ENCODE measurements at places on chromosomes 4 and X. TPM values are rescaled to one million over a fixed set of nuclear protein-coding genes. Genes with fewer than 3 reads are reported as not detected.
A peak's percentile ranks its signal among the peaks of the same experiment; 100 is the strongest.

Gene XKRX
- total RNA-seq, result not detected

Gene MUC7
- not detected for total RNA-seq

Gene PPID
- 36.0 TPM for total RNA-seq

Gene TMEM144
- total RNA-seq, result 1.9 TPM

Gene XK
- total RNA-seq, result 5.3 TPM

Gene IL1RAPL1
- total RNA-seq, result not detected

Gene STX18
- 19.2 TPM for total RNA-seq

GRCh38 chr4:44674471-44674870 is 3.7 kb upstream of the GUF1 start:
- H3K27me3 ChIP-seq, result no peaks in the 10 kb centered on the region
- H3K36me3 ChIP-seq, result no peaks in the 10 kb centered on the region
- H3K4me3 ChIP-seq, result no peak overlapping the region
- DNase-seq, result no peak
- peaks cover 14% of the 10 kb centered on the region for H3K4me1 ChIP-seq

DNA sequence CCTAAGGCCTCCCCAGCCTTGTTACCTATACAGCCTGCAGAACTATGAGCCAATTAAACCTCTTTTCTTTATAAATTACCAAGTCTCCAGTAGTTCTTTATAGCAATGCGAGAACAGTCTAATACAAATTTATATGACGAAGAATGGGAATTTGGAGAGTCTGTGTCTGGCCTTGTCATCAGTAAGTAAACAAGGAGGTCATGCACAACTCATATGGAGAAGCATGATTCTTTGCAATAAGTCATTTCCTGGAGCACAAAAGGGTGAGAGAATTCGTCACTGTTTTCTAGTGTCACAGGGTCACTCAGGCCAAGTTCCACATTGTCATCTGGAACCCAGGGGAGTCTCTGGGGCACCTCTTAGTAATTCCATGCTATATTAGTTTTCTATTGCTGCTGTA is 49.0 kb upstream of the HS6ST2 start:
- no peak for DNase-seq
- no peaks in the 10 kb centered on the region for H3K27me3 ChIP-seq
- no peak overlapping the region for H3K27ac ChIP-seq
- no peaks in the 10 kb centered on the region for H3K36me3 ChIP-seq
- no peaks in the 10 kb centered on the region for H3K4me1 ChIP-seq

DNA sequence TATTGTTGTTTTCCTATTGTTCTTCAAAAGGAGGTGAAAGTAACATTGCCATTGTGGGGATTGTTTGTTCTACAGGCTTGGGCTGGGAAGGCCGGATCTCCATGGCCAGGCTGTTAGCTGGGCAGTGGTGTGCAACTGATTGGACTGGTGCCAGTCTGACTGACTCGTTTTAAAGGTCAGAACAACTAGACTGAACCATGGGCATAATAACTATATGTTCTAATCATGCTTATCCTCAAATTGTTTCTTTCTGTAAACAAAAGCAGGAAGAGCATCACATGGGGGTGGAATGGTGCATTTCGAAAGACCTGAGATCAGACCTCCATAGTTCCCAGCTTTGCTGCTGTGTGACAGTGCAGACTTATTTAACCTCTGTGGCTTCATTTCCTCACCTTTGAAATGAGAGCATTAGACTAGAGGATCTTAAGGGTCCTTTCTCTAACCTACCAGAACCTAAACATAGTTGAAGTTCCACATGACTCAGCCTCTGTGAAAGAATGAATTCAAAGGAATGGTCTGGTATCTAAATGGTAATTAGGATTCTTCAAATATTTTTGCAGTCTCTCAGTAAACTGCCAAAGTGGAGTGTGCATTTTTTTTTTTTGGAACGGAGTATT is 66.7 kb upstream of the PGRMC2 start:
- H3K27me3 ChIP-seq, result no peaks in the 10 kb centered on the region
- H3K4me1 ChIP-seq, result peaks cover 20% of the 10 kb centered on the region
- no peak overlapping the region for H3K4me3 ChIP-seq
- no peak for DNase-seq
- H3K36me3 ChIP-seq, result no peaks in the 10 kb centered on the region

DNA sequence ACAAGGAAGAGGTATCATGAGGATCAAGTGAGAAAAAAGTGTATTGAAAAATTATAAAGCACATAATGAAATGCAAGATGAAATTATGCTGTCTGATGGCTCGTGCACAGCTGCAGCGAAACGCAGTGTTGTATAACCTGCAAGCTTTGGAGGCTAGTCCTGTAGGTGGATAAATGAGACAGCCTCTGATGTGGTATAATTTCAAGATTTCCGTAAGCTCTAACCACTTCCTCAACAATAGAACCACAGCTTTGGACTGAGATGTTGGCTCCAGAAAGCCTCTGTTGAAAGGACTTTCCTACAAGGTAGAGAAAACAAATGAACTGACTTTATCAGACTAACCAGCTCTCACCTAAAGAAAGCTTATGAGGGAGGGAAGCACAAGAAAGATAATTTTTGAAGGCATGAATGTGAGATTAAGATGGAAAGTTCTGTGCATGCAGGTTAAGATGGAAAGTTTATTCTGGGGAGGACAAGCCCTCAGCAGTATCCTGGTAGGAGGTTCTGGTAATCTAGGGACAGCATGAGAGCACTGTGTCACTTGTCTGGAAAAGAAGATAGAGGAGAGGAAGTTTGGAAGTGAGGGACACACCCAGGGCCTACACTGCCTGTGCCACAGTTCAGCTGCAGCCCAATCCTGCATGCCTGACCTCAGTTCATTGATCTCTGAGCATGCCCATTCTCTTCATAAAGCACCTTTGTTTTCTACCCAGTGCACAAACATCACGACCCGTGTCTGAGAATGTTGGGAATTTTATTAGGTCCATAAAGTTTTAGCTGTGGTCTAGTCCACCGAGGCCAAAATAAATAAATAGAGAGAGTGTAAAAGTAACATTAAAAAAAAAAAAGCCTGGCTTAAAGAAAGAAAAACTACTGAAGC is 161.5 kb upstream of the SFRP2 start:
- H3K27ac ChIP-seq, result no peak overlapping the region
- no peaks in the 10 kb centered on the region for H3K27me3 ChIP-seq
- no peaks in the 10 kb centered on the region for H3K36me3 ChIP-seq
- H3K4me1 ChIP-seq, result no peaks in the 10 kb centered on the region
- no peak overlapping the region for H3K4me3 ChIP-seq

GRCh38 chr4:185384930-185385331 is 10.8 kb downstream of the LRP2BP start:
- H3K27ac ChIP-seq, result peak overlapping the region; percentile 32
- no peak for DNase-seq
- H3K36me3 ChIP-seq, result no peaks in the 10 kb centered on the region

DNA sequence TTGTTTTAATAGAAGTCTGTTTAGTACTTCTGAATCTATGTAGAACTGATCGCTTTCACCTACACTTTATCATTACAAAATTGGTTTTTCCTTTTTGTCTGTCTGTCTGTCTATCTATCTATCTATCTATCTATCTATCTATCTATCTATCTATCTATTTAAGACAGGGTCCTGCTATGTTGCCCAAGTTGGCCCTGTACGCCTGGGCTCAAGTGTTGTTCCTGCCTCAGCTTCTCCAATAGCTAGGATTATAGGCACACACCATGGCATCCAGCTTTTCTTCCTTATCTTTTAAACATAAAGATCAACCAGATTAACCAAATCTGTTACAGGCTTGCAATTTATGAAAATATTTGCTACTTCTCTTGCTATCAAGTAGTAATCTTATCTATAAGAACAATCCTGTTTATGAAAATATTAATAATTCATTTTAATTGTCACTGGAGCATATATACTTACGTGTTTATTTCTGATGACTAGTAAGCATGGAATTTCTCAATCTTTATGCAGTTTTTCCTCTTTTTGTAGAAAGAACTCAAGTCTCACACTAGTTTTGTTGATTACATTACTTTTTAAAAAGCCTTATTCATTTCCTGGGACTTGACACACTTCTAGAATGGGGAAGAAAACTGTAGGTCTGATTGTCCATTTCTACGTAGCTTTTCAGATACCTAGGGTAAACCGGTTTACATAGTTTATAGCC is 24.5 kb downstream of the KIAA0232 start:
- H3K4me1 ChIP-seq, result peaks cover 73% of the 10 kb centered on the region
- no peaks in the 10 kb centered on the region for H3K27me3 ChIP-seq
- no peaks in the 10 kb centered on the region for H3K36me3 ChIP-seq
- H3K4me3 ChIP-seq, result no peak overlapping the region
- DNase-seq, result no peak

DNA sequence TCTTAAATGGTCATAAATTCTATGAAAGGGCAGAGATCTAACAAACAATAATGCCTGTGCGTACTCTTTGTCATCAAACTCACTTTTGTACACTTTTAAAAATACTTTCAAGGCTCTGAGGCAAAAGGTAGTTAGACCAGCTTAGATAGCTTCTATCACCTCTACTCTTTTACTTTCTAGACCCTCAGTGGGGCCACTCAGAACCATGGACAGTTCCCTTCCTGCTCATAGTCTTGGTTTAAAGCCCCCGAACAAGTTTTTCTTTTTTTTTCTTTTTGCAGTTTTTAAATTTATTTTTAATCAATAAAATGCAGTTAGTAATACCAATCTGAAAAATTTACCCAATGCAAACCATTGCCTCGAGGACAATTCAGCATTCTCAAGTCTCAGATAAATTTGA is 460.5 kb upstream of the CNKSR2 start:
- no peaks in the 10 kb centered on the region for H3K27me3 ChIP-seq
- H3K4me1 ChIP-seq, result no peaks in the 10 kb centered on the region
- DNase-seq, result no peak
- H3K27ac ChIP-seq, result no peak overlapping the region

DNA sequence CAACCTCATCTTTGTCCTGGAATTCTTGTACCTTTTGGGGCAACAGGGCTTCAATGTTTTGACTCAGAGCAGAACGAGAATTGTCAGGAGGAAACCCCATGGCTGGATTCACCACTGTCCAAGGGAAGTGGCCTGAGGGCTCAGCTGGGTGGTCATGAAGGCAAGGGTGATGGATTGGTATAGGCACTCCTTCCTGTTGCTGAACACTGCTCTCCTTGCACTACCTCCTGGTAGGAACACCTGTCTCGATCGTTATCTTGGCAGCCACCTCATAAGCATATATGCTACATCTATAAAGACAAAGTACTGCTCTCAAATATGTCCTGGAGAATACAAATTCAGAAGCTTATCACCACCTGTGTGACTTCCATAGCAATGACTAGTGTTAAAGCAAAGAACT is 79.8 kb downstream of the CCNG2 start:
- no peaks in the 10 kb centered on the region for H3K27me3 ChIP-seq
- H3K27ac ChIP-seq, result no peak overlapping the region
- no peaks in the 10 kb centered on the region for H3K36me3 ChIP-seq
- DNase-seq, result no peak

DNA sequence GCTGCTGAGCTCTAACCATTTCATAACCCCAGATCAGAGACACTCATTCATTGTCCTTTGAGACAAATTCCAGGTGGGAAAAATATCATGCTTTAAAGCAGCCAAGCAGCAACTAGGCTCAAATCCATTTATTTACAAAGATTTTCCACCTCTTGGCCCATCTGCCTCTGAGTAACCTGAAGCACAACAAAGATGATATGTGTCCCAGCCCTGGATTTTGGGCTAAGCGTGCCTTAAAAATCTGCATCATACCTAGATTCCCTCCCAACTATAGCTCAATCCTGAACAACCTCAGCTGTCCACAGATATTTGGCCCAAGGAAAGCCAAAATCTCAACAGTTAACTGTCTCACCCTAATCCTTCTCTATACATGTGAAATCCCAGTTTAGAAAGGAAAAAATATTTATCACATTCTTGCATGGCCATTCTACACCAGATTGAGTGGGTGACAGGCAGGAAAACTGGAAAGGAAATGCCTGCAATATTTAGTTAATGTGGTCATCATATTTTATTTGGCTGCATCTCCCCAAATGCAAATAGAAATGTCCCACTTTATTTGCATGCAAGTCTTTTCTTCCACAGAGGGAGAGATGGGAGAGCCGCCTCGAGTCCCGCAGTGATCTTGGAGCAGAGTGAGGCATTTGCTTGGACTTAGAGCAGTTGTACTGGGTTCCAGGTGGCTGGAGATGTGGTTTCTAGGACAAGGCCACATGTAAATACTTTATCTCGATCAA is 146.4 kb upstream of the EOLA2 start:
- no peaks in the 10 kb centered on the region for H3K4me1 ChIP-seq
- no peak overlapping the region for H3K27ac ChIP-seq
- H3K27me3 ChIP-seq, result no peaks in the 10 kb centered on the region
- H3K4me3 ChIP-seq, result no peak overlapping the region
- no peaks in the 10 kb centered on the region for H3K36me3 ChIP-seq

GRCh38 chr4:183828125-183828524 is 77.0 kb upstream of the STOX2 start:
- H3K36me3 ChIP-seq, result no peaks in the 10 kb centered on the region
- H3K4me1 ChIP-seq, result no peaks in the 10 kb centered on the region
- no peaks in the 10 kb centered on the region for H3K27me3 ChIP-seq
- H3K27ac ChIP-seq, result no peak overlapping the region
- no peak for DNase-seq
- no peak overlapping the region for H3K4me3 ChIP-seq

DNA sequence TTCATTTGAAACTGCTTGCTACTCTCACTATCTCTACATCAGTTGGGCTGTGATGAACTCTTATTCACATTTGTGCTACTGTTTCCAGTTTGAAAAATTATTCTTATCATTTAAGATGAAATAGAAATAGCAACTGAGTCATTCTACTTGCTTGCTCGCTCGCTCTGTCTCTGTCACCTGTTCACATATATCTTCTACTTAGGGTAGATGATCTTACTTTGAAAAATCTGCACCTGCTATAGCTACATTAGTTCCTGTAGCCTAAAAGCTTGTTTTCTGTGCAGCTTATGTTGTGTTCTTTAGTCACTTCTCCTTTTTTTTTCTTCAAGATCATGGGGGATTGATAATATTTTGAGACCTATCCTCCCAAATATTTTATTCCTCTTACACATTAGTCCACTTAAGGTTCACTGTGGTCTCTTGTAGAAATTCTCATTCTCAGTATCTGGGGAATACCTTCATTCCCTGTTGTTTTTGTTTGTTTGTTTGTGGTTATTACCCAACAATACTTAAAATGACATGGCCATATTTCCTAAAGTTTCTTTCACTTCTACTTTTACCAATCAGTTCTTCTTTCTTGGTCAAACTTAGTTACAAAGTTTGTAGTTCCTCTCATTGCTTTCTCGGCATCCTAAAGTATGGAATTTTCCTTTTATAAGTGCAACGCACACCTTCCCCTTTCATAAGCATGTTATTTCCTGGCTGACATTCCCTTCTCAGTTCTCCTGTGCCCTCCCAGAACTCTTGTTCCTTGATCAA is 36.5 kb downstream of the CLCN5 start:
- H3K27ac ChIP-seq, result peak overlapping the region; percentile 85
- H3K4me1 ChIP-seq, result no peaks in the 10 kb centered on the region
- H3K4me3 ChIP-seq, result no peak overlapping the region
- no peaks in the 10 kb centered on the region for H3K27me3 ChIP-seq
- no peak for DNase-seq

DNA sequence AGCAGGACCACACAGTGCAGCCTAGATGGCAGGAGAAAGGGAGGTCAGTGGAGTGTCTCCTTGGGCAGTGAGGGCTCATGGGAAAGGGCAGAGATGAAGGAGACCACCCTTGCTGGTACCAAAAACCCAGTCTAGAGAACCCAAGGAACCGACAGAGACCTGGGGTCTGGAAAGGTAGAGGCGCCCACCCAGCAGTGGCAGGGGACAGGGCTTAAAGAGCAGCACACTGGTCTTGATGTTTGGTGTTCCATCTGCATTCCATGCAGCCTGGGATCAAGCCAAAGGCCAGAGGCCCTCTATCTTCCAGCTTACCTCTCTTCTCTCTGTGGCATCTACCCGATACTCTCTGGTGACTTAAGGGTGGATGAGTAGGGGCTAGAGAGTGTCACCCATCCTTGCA is 127.5 kb downstream of the PJA1 start:
- H3K27ac ChIP-seq, result no peak overlapping the region
- H3K4me1 ChIP-seq, result no peaks in the 10 kb centered on the region
- no peak for DNase-seq
- H3K36me3 ChIP-seq, result no peaks in the 10 kb centered on the region
